Fibroblast of the aortic adventitia (primary cell): ENCODE measurements at places on chromosomes 2 and 18. TPM values are rescaled to one million over a fixed set of nuclear protein-coding genes. Genes with fewer than 3 reads are reported as not detected.

The ARHGAP25 gene
- 0.36 and 2.2 TPM in 2 replicates for total RNA-seq

The MEIS1 gene
- 65.0 and 78.2 TPM in 2 replicates for total RNA-seq

The DHRS9 gene
- total RNA-seq = 0.36 TPM in 1 of 2 replicates, not detected in the other

The MBP gene
- total RNA-seq = 25.8 and 54.1 TPM in 2 replicates

The TEX44 gene
- total RNA-seq = not detected in 2 replicates

The POTEI gene
- total RNA-seq = not detected in 2 replicates

The ABCG8 gene
- total RNA-seq = not detected in 2 replicates

The RAPGEF4 gene
- 1.3 and 54.4 TPM in 2 replicates for total RNA-seq

The SPAG16 gene
- 35.2 and 178 TPM in 2 replicates for total RNA-seq

The COL4A3 gene
- total RNA-seq = 0.08 and 1.3 TPM in 2 replicates

The ONECUT2 gene
- under 0.01 TPM in 2 replicates for total RNA-seq

The PDE1A gene
- 18.7 and 34.9 TPM in 2 replicates for total RNA-seq

The CDH19 gene
- total RNA-seq = not detected in 2 replicates

The CYP1B1 gene
- 146 and 199 TPM in 2 replicates for total RNA-seq

The IL36A gene
- 2.0 TPM in 1 of 2 replicates, not detected in the other for total RNA-seq

The SERPINB10 gene
- total RNA-seq = not detected in 2 replicates
